ENCODE measurements at places on chromosomes 7 and 10. TPM values are rescaled to one million over a fixed set of nuclear protein-coding genes. Genes with fewer than 3 reads are reported as not detected.

EBF3 gene
- 28.6 TPM for total RNA-seq

- no peak for DNase-seq
These were observed 202.9 kb downstream of the ZNF248 start for GRCh38 chr10:37654466-37654865.

GRCh38 chr7:69780379-69780778, 182.1 kb downstream of the AUTS2 start:
- no peak for DNase-seq

- no peak for DNase-seq
These were observed 125.8 kb downstream of the DLG5 start for GRCh38 chr10:77800738-77801266.

DNA sequence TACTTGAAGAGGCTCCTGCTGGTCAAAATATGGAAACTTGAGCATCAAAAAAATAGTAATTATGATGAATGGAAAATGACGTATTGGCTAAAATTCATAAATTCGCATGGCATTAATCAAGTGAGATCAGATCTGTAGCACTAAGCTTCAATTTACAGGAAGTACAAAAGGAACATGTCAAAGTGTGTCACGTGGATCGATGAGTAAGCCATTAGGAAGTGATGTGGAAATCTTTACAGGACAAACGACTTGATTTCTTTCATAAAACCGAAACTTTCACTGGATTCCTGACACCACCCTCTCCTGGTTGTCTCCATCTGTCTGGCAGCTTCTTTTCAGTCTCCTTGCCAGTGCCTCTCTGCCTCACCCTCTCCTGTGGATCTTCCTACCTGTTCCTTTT, 25.8 kb downstream of the AKR1C8 start:
- no peak for DNase-seq

ADCY1 gene
- total RNA-seq = 3.3 TPM

DNA sequence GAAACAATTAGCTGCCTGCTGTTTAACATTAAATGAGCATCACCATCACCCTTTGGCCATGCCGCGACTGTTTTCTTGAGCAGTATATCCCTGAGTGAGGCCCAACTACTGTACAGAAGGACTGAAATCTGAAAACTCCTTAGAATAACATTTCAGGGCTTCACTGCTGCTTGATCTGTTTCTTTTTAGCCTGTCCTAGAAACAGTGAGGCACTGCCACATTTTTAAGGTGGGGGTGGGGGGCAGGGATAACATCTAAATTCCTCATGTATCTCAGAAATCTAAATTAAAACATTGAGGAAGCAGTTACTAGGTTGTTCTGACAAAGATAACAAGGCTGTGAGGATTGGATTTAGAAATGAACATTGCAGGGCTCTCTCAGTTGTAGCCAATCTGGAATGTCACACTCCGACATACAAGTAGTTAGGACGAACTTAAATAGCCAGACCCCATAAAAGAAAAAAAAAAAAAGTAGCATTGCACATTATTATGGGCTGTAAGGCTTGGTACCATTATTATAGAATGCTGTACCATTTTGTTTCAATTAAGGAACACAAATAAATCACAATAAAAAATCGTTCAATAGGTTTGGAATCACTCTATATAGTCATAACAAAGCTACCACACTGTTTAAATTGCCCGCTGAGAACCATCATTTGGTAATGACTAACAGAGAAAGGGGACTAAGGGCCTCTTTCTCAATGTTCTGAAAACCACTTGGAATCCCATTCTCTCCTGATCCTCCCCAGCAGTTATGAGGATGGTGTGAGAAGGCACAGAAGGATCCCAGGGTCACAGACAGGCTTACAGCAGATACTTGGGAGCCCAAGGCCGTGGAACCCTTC, 256.1 kb downstream of the INHBA start:
- no peak for DNase-seq

DNA sequence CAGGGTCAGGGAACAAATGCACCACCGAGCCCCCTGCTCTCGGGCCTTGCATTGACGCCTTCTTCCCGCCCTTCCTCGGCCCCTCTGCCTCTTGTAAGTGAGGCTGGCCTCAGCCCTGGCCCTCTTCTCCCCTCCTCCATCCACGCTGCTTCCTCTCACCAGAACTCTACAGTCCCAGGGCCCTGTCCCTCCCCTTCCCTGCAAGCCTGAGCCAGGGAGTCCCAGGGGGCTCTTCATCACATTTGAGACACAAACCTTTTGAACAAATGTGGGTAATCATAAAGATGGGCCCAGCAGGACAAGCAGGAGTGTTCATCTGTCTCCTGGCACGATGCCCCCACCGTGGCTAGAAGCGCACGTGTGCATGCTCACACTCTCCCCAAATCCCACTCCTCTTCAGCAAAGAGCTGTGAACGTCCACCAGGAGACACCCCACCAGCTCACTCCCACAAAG, 57.7 kb downstream of the SLIT1 start:
- DNase-seq = no peak

CHST15 gene
- total RNA-seq = 53.1 TPM

GRCh38 chr7:19869979-19870378, 96.6 kb upstream of the TMEM196 start:
- DNase-seq = no peak

- no peak for DNase-seq
These were observed 39.8 kb downstream of the SPOCK2 start for GRCh38 chr10:72048450-72049124.

CHCHD2 gene
- total RNA-seq = 249 TPM

GRCh38 chr7:39410582-39410981, 155.6 kb upstream of the YAE1 start:
- DNase-seq = no peak

FXYD4 gene
- not detected for total RNA-seq

DNA sequence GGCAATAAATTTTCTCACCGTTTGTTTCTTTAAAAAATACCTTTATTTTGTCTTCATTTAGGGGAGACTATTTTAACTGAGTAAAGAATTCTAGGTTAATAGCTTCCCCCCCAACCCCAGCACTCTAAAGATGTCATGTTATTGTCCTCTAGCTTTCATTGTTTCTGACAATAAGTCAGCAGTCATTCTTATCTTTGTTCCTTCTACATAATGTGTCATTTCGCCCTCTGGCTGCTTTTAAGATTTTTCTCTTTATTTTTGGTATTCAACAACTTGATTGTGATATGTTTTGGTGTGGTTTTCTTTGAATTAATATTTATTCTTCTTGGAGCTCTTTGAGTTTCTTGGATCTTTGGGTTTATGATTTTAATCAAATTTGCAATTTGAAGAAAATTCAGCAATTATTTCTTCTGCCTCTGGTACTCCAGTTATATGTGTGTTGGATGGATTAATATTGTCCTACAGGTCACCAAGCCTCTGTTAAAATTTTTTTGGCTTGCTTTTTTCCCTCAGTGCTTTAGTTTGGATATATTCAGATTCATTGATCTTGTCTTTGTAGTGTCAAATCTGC, 64.6 kb upstream of the ELN start:
- no peak for DNase-seq

GRCh38 chr10:45282061-45282460, 33.3 kb downstream of the OR13A1 start:
- no peak for DNase-seq

GRCh38 chr7:81298951-81299666, 380.3 kb upstream of the SEMA3C start:
- DNase-seq = no peak

GRCh38 chr10:130454543-130455000, 318.4 kb downstream of the GLRX3 start:
- peak; percentile 68 for DNase-seq

TNPO3 gene
- total RNA-seq = 34.7 TPM

CHRM2 gene
- total RNA-seq = not detected

DNA sequence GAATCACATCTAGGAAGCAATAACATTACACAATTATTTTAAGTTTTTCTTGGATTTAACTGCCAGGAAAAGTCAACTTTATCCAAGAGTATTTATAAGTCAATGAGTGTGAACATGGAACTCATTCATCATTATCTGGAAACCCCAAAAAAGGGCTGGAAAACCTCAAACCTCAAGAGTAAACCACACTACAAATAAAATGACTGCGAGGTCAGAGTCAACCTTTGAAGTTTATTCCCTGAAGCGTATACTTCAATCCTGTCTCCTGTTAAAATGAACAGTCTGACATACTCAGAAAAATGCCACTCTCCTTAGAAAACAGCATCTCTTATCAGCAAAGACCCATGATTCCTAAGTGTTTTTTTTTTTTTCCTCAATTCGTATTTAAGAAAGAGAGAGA, 86.5 kb downstream of the RELN start:
- no peak for DNase-seq

DNA sequence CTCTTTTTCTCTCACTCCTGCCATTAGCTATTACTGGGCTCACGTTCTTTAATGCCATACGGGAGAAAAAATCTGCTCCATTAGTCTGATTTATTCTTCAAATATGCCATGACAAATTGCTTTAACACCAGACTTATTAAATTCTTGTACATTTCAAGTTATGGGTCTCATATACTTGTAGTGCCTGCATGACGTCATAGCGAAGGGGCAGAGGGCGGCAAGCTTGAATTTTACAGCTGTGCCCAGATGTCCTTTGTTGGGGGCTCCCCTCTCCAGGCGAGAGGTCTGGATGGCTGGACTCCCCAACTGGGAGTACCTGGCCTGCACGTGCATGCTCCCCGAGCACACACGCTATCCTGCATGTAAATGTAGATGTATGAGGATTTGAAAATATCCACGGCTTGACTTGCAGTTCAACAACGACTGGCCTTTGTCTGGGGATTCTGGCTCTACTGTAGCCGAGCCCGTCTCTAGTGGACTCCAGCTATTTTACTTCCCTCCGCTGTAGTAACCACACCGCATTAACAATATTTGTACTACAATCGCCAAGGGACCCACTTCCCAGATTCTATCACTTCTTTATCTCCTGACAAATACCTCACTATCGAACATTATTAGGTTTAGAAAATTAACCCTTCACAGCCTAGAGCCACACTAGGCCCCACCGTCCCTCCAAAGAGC, 79.5 kb downstream of the EBF3 start:
- DNase-seq = no peak

- DNase-seq = no peak
These were observed 11.7 kb downstream of the POLL start for GRCh38 chr10:101576211-101576863.

DNA sequence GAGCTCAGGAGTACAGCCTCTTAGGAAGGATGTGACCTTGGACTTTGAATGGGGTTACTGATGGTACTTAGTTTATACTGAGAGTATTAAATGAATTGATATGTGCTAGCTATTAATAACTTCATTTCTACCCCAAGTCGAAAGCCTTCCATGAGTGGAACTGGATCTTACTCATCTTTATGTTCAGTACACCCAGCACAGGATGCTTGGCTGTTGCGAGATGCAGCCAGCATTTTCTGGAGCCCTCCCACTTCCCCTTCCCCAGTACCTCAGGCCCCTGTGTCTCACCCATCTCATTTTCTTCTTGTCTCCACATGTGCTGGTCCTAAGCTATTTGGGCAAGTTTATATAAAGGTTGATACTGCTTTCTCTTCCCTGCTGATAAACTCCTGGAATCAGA, 7.2 kb downstream of the UPP1 start:
- no peak for DNase-seq

DNA sequence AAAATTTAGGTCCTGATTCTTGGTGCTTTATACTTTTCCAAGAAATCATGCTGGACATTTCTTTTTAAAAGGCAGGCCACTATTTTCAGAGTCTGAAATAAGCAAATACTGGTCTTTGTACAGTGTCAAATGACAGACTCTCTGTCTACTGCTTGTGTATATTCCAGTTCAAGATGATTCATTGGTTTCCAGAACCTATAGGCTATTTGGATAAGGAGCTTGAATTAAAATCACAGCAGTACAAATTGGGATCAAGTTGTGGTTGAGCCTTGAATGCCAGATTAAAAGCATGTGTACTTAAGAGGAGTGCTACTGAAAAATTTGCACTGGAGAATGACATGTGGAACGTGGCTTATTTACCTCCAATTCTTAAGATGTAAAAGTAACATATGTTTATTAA, 10.7 kb downstream of the KMT2E start:
- DNase-seq = no peak

CCNJ gene
- 7.3 TPM for total RNA-seq

DNA sequence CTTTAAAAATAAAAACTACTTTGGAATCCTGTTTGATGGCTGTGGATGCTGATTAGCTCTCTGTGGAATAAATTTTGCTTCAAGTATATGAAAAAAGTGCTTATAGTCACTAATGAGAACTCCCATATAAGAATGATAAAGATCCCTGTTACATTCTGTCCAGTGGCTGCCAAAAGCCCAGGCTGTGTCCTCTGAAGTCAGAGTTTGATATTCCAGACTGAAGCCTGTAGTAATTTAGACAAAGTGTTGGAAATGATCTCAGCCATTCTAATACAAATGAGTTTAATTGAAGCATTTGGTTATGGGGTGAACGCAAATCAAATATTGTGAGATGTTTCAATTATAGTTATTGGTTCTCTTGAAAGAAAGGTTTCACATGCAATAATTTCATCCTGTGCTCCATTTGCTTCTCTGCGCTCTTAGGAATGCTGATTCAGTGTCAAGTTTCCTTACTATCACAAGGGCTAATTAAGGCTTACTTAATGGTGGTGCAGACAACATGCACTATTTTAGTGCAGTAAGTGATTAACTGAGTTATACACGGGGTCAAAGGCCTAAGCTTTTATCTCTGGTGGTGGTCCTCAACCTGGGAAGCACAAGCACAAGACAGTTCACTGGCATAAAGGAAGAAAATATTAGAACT, 867.6 kb downstream of the SORCS1 start:
- no peak for DNase-seq

GRCh38 chr10:49610114-49610457, at the start of gene SLC18A3:
SLC18A3 (plus strand) TSS chr10:49610310; CDS start chr10:49610741, 431 bp downstream.
- DNase-seq = peak; percentile 28
